ENCODE measurements at places on chromosomes 1 and 21. TPM values are rescaled to one million over a fixed set of nuclear protein-coding genes. Genes with fewer than 3 reads are reported as not detected.

DNA sequence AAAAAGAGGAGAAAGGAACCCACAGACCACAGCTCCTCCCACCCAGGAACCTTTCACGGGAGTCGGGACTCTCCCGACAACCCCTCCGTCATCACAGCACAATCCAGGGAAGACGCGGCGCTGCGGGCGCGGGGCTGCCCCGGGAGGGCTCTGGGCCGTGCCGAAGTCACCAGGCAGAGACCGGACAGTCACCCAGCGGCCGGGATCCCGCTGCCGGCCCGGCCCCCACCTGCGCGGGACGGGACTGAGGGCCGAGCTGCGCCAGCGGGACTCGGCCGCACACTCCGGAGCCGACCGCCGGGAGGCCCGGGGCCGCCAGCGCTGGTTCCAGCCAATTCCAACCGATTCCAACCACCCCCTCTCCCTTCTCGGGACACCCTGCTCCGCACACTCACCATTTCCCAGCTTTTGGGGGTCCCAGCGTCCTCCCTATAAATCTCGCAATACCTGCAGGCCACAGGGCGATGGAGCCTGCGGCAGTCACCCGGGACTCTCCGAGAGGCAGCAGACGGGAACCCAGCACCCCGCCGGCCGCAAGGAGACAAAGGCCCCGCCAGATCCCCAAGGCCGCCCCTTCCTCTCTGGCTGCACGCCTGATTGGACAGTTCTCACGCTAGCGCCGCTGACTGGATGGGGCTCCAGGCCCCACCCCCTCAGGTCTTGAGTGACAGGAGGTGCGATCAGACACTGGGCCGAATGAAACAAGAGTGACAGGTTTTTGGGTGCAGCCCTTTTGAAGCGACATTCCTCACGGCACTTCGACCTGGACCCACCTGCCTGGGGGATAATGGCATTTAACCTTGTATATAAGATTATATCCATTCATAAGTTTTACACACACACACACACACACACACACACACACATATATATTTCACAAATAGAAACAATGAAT lies at the start of gene ZNF695:
ZNF695 (minus strand) TSS at position 547 of the 895 bp plus-strand sequence; CDS start at position 398, 149 bp downstream.
- H3K27me3 ChIP-seq = no peaks in the 10 kb centered on the region
- no peaks in the 10 kb centered on the region for H3K4me1 ChIP-seq
- no peaks in the 10 kb centered on the region for H3K36me3 ChIP-seq
- DNase-seq = peak; percentile 46

DNA sequence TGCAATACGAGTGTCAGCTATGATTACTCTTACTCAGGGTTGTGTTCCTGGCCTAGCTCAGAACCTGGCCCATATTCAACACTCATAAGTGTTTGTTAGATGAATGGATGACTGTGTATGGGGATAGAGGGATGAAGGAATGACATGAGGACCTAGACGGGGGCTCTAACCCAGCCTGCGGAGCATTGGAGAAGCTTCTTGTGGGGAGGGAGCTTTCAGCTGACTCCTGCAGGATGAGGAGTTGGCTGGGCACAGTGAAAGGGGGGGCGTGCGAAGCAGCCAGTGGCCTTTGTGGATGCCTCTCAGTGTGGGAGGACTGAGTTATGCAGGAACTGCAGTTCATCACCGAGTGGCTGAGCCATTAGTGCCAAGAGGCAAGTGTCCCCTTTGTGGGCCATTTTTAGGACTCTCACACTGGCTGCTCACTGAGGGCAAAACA lies 1.2 kb upstream of the EXTL1 start:
- H3K36me3 ChIP-seq = no peaks in the 10 kb centered on the region
- peak overlapping the region; percentile 66 for H3K27ac ChIP-seq
- H3K4me1 ChIP-seq = no peaks in the 10 kb centered on the region
- peak; percentile 45 for DNase-seq
- H3K27me3 ChIP-seq = no peaks in the 10 kb centered on the region

DNA sequence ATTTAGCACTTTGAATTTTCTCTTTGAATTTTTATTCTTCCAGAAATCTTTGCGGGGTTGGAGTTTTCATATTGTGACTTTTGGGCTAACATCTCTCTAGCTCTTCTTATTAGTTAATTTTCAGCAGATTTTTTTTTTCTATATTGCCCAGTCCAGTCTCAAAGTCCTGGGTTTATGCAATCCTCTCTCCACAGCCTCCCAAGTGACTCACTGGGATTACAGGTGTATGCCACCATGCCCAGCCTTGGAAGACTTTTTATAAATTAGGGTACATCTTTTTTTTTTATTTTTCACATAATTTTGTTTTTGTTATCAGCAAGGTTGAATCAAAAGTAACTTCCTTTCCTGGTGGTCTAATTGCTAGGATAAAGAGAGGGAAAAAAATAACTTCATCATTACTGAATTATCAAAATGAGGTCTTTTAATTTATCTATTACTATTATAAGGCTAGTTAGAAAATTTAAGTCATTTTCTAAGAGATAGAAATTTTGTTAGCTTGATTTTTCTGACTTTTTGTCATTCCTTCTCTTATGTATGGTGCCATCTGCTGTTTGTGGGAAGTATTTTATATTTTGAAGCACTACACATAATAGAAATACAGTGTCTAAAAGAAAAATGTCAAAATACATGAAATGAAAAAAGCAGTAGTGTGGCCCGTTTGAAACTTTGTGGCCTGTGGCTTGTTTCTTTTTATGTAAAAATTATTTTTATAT lies 273.4 kb upstream of the CACYBP start:
- H3K36me3 ChIP-seq = no peaks in the 10 kb centered on the region
- H3K27ac ChIP-seq = no peak overlapping the region
- DNase-seq = no peak
- no peaks in the 10 kb centered on the region for H3K27me3 ChIP-seq

GRCh38 chr1:229230893-229231753 lies 39.8 kb upstream of the RAB4A start:
- H3K4me3 ChIP-seq = no peak overlapping the region
- H3K27me3 ChIP-seq = no peaks in the 10 kb centered on the region
- peaks cover 14% of the 10 kb centered on the region for H3K4me1 ChIP-seq
- peak; percentile 36 for DNase-seq

CFHR2 gene
- not detected for total RNA-seq
